ENCODE measurements at places on chromosomes 1 and 21.

- no peak for DNase-seq
These were observed 866.3 kb upstream of the B3GALT2 start for GRCh38 chr1:194052514-194053338.

DNA sequence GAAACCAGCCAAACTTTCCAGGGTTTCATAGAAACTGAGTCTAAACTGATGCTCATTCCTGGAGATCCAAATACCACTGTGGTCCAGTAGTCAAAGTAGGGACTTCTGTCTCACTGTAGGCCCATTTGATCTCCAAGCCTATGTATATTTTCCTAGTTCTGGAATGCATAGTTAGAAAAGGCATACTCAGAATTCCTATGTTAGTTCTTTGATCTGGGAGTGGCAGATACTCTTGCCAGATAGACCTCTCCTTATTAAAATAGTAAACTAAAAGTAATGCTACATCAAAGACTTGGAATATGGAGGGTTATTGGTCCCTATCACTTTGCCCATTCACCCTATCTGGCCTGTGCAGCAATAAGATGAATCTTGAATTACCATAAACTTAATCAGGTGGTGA, 10.4 kb upstream of the SGIP1 start:
- no peak for DNase-seq

GRCh38 chr1:153174624-153175023, 23.9 kb upstream of the SPRR2G start:
- DNase-seq = no peak

- no peak for DNase-seq
These were observed 438.5 kb downstream of the PTPRU start for GRCh38 chr1:29674627-29675326.

- DNase-seq = no peak
These were observed 551.5 kb downstream of the LMO4 start for GRCh38 chr1:87880098-87880760.

- no peak for DNase-seq
These were observed 2.4 kb downstream of the ACTA1 start for GRCh38 chr1:229431284-229432115.

GRCh38 chr1:64073705-64074104, 129.7 kb upstream of the UBE2U start:
- no peak for DNase-seq

DNA sequence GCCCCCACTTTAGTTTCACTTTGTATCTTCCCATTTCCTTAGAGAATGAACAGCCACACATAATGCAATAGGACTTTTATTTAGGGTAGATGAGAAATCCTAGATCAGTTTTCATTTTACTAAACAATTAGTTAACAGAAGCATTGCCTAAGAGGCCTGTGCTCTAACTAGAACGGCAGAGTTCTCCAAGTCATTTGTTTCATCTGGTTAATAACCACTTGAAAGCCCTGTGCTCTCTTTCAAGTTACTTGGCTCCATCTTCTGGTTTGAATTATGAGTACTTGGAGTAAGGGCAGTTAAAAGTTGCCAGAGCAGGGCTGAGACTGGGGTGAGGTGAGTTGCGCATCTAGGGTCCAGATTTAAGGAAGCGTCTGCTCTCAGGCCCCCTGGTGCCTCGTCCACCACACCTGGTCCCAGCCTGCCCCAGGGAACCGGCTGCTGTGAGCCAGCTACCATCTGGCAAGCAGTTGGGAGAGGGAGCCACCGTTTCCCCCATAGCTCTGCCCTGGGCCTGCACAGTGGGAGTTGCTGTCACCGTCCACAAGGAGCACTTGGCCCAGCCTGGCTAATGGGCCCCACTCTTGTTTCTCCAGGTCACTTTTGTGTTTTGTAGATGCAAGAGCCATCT, 18.1 kb upstream of the SLC44A3 start:
- DNase-seq = no peak
